ENCODE measurements at places on chromosomes 2 and 18. TPM values are rescaled to one million over a fixed set of nuclear protein-coding genes. Genes with fewer than 3 reads are reported as not detected.

The OSBPL6 gene
- 5.3 TPM for total RNA-seq

The PLEK gene
- total RNA-seq, result 0.17 TPM

The PAX8 gene
- 0.68 TPM for total RNA-seq

The IL36B gene
- total RNA-seq, result not detected

The OTX1 gene
- 0.34 TPM for total RNA-seq

The MC4R gene
- not detected for total RNA-seq

The MGAT4A gene
- total RNA-seq, result 89.5 TPM

The CHRNG gene
- total RNA-seq, result not detected

The DES gene
- not detected for total RNA-seq

The MAP3K19 gene
- total RNA-seq, result not detected

The TTC21B gene
- 45.2 TPM for total RNA-seq

The DSG4 gene
- not detected for total RNA-seq

The RAX gene
- total RNA-seq, result not detected

The KLHL14 gene
- 0.85 TPM for total RNA-seq

The TMEM237 gene
- total RNA-seq, result 35.0 TPM

The TSHZ1 gene
- total RNA-seq, result 15.0 TPM

DNA sequence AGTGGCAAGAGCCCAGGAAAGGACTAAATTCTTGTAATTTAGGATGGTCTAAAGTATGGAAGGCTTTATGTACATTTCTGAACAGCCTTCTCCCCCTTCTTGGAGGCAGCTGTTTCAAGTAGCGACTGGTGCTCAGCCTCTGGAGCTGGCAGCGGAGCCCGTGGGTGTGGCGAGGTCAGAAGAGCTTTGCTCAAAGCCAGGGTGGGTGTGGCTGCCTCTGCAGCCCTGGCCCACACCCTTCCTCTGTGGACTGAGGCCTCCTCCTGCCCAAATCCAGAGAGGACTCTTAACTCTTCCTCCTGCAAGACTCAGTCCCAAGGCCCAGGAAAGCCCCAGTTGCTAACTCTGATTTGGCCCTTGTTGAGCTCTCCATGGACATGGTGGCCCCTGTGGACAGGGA, 202.1 kb upstream of the REV1 start:
- no peak for DNase-seq

- DNase-seq, result no peak
These were observed 28.8 kb downstream of the MAIP1 start for GRCh38 chr2:199984159-199984558.

DNA sequence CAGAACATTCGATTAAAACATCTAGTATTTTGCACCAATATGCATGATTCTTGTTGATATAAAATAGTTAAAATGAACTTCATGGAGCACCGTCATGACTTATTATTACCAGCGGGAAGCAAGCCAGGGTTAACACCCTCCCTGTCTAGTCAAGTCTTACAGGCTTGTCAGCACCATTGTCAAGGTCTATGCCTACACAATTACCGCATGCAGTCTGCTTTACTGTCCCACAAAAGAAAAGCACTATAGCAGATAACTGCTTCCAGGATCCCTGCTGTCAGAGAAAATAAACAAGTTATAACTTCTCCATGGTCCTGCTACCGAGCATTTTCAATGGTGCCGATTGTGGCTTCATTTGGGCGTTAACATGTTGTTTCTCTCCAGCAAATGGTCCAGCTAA, 968.0 kb upstream of the FAM98A start:
- DNase-seq, result no peak

GRCh38 chr2:28296904-28297303, 95.8 kb upstream of the FOSL2 start:
- DNase-seq, result no peak

DNA sequence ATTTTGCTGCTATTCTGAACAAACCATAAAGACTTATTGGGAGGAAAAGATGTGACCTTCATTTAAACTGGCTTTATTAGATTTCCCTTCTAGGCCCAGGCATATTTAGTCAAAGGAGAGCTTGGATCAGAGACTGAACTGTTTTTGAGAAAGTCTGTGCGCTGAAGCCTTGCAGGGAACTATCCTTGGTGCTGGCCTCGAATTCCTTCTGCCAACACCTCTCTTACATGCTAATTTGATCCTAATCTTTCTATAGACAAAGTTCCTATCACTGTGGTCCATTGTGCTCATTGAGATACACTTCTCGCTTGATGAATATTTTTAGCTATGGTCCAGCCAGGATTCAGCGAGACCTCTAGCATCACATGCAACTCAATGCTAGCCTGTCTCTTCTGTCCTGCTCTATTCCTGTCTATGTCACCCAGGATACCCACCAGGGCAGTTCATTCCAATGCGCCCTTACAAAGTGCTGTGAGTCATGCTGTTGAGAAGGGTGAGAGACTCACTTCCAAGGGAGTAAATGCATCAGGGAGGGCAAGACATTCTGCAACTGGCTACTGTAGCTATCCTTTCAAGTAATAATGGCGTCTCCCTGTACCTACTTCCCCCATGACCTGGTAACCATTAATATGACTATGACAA, 356.7 kb upstream of the LYPD1 start:
- no peak for DNase-seq

DNA sequence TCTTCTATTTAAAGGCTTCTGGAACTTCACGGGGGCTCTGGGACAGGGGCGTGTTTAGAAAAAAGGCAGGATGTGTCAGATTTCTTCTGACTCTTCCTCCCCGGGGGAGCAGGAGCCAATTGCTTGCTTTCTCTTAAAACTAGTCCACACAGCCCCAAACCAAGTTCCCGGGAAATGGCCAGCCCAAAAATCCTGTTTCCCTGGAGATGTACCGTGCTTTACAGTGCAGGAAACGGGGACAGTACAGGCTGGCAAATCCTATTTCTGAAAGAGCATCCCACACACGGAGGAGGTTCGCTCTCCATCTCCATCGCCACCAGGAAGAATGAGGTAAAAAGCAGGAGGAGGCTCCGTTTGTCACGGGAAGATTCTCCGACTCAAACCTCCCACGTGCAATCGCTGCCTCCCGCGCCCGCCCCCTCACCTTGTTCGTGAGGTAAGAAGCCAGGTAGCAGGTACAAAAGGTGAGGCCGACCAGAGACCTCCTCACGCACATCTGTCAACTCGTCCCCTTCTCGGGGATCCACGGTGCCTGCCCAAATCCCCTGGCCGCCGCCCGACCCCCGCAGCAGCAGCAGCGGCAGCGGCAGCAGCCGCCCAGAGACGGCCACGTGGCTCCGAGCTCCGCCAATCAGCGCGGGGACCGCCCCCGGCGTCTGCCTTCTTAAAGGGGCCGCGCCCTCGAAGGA, 15.6 kb upstream of the RIOK3 start:
- peak; percentile 75 for DNase-seq

DNA sequence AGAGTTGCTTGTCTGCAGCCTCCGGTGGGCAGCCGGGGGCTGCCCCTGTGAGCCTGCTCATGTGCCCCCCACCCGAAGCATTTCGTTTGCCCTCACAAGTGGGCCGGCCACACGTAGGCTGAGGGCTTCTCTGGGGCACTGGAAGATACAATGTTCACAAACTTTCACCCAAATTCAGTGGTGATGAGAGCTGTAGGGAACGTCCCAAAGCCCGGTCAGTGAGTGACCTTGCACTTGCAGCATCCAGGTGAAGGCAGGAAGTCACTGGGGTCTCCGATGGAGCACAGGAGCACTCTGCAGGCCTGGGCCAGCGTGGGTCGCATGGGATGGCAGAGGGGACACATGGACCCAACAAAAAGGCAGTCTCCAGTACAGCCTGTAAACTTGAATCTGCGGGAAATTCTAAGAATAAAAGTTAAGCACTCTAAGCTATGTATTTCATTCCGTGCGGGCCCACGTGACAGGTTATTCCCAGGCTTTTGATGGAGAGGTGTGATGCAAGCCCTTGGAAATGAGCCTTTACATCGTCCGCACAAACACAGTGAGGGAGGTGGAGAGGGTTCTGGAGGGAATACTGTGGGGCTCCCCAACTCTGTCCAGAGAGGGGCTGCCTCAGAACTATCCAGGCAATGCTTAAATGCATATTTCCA, 42.5 kb downstream of the CNGA3 start:
- DNase-seq, result no peak

- DNase-seq, result no peak
These were observed 105.7 kb downstream of the ACAA2 start for GRCh38 chr18:49707599-49707998.

DNA sequence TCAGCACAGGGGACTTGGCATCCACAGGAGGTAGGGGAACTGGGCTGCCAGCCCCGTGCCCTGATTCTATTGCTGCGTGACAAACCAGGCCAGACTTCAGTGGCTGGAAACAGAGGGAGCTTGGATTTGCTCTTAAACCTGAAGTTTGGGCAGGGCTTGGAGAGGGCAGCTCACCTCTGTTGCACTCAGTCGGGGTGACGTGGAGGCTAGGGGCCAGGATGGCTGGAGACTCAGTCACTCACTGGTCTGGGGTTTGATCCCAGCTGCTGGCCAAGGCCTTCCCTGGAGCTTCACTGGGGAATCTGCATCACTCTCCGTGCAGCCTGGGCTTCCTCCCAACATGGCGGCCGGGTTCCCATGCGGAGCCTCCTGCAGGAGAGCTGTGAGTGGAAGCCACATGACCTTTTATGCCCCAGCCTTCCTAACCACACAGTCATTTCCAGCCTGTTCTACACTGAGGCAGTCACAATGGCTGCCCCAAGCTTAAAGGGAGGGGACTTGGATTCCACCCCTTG, 175.2 kb upstream of the HDAC4 start:
- DNase-seq, result no peak

- DNase-seq, result no peak
These were observed 147.8 kb upstream of the TPO start for GRCh38 chr2:1265454-1265853.

GRCh38 chr18:74399091-74399887, 57.8 kb downstream of the DIPK1C start:
- DNase-seq, result no peak

DNA sequence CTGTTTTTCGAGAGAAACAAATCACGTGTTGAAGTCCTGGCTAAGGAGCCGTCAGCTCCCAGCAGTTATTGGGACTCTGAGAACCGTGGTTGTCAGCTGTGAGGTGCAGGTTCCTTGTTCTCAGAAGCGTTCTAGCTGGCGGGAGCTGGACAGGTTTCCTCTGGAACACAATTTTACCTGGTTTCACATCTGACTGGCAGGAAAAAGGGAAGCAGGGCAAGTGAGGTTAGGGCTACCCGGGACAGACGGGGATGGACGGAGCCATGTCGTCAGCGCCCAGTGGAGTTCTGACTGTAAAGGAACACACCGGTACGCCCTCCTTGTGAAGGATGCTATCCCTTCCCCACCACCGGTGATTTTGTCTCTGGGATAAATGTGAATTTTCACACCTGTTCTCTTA, 26.1 kb downstream of the ITGB1BP1 start:
- DNase-seq, result no peak

- DNase-seq, result no peak
These were observed 189.0 kb downstream of the PRKCE start for GRCh38 chr2:45840481-45840880.

DNA sequence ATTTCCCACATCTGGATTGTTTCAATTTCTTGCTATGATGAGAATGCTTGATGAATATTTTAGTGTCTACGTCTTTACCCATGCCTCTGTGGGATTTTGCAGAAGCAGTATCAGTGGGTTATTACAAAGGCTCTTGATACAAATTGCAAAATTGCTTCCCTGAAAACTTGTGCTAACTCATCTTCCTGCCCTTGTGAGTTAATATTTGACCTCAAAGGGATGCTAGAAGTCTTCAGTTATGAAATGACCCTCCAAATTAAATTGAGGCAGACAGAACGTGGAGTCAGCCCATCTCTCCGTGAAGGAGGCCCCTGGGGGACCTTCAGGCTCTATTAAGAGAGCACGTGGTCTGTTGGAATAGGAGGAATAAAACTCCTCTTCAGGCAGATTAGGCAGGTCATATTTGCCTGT, 239.2 kb upstream of the HS6ST1 start:
- no peak for DNase-seq

DNA sequence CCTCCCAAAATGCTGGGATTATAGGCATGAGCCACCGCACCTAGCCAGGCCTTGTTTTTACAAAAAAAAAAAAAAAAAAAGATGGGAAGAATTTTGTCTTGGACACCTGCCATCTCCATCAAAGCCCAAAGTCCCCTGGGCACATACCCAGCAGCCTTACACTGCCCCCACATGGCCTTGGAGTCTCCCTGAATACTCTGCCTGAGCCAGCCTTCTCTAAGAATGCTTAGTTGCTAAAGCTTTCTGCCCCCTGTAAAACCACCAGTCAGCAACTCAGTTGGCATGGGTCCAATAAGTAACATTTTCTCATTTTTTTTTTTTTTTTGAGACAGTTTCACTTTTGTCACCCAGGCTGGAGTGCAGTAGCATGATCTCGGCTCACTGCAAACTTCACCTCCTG, 40.6 kb downstream of the SPC25 start:
- DNase-seq, result peak; percentile 66

DNA sequence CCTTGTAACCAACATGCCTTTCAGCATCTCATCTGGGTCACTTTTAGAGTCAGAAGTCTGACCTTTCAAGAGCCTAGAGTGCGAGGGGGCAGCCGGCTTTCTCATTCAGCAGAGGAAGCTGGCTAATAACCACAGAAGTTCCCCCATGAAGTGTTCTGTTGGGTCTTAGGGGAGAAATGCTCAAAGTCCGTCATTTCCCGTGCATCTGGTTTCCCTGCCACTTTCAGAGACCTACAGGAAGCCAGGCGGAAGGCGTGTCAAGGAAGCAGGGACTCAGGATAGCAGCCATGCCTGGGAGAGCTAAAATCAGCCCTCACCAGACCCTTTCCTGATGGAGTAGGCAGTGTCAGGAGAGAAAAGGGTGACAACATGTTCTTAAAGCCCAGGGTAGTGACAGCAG, 301.8 kb upstream of the ID2 start:
- no peak for DNase-seq

DNA sequence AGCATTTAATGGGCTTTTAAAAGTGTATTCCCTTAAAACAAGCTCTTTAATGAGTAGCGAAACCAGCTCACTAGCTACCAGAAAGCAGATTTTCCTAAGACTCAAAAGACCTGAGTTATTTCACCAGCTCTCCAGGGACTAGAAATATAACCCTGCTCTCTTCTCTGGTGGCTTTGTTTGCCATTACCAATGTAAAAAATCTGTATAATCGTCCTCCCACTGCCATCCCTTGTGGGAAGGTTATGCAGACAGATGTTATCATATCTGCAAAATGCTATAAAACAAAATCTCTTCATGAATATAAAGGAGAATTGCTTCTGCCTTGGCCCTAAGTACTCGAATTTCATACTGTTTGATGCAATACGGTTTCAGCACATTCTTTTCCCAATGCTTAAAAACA, 335.2 kb downstream of the NUP35 start:
- no peak for DNase-seq

GRCh38 chr2:30439296-30439695, 7.8 kb upstream of the LCLAT1 start:
- no peak for DNase-seq

GRCh38 chr2:86012007-86012712, 93.5 kb downstream of the POLR1A start:
- DNase-seq, result no peak
